ENCODE measurements at places on chromosomes 5 and 9. TPM values are rescaled to one million over a fixed set of nuclear protein-coding genes. Genes with fewer than 3 reads are reported as not detected.

Gene SPINK7
- polyA plus RNA-seq, result 0.23 TPM

Gene ABO
- polyA plus RNA-seq, result 1.3 TPM

Gene FCN2
- polyA plus RNA-seq, result 0.16 TPM

Gene ESM1
- polyA plus RNA-seq, result 1.7 TPM

Gene C7
- polyA plus RNA-seq, result 1.6 TPM

Gene CCDC192
- 0.48 TPM for polyA plus RNA-seq

Gene TMEM215
- polyA plus RNA-seq, result 0.54 TPM

Gene NUDT2
- polyA plus RNA-seq, result 27.4 TPM

Gene FGF18
- polyA plus RNA-seq, result 14.7 TPM

Gene NLN
- 19.1 TPM for polyA plus RNA-seq

Gene FOXI1
- not detected for polyA plus RNA-seq

Gene CDH9
- polyA plus RNA-seq, result not detected

Gene PCDHGC3
- 83.8 TPM for polyA plus RNA-seq

Gene ACTBL2
- polyA plus RNA-seq, result not detected

Gene STK32A
- 0.27 TPM for polyA plus RNA-seq

Gene KIF4B
- 0.06 TPM for polyA plus RNA-seq

Gene NPDC1
- 40.9 TPM for polyA plus RNA-seq

Gene DOCK2
- 2.6 TPM for polyA plus RNA-seq

Gene ARSK
- polyA plus RNA-seq, result 7.1 TPM

Gene SLC27A6
- 1.0 TPM for polyA plus RNA-seq

Gene GLRA1
- not detected for polyA plus RNA-seq

Gene TAF1L
- polyA plus RNA-seq, result 0.03 TPM

Gene LCN15
- 0.49 TPM for polyA plus RNA-seq

Gene RAD50
- polyA plus RNA-seq, result 22.9 TPM

Gene NDUFB6
- polyA plus RNA-seq, result 63.3 TPM

Gene WDR31
- polyA plus RNA-seq, result 1.7 TPM

Gene SLC36A2
- 0.62 TPM for polyA plus RNA-seq

Gene GDA
- 1.1 TPM for polyA plus RNA-seq

Gene SPRY4
- polyA plus RNA-seq, result 48.7 TPM

Gene SPAAR
- 2.2 TPM for polyA plus RNA-seq

Gene PCDH12
- 14.0 TPM for polyA plus RNA-seq

Gene MEIKIN
- polyA plus RNA-seq, result not detected

Gene RNF20
- polyA plus RNA-seq, result 35.7 TPM

Gene SPATA31D4
- not detected for polyA plus RNA-seq

Gene CCNJL
- 4.8 TPM for polyA plus RNA-seq

Gene CD274
- 1.2 TPM for polyA plus RNA-seq

Gene PCDHA9
- not detected for polyA plus RNA-seq

Gene PRUNE2
- polyA plus RNA-seq, result 10.8 TPM

Gene WNK2
- polyA plus RNA-seq, result 16.4 TPM

Measured in forelimb muscle (tissue), 1 donor.